Activated CD4-positive, CD25-positive, alpha-beta regulatory T cell treated with anti-CD3 and anti-CD28 coated beads, Interleukin-2, amount 50 U/mL, for 24 hours (primary cell): ENCODE measurements at places on chromosomes 5 and 9.

DNA sequence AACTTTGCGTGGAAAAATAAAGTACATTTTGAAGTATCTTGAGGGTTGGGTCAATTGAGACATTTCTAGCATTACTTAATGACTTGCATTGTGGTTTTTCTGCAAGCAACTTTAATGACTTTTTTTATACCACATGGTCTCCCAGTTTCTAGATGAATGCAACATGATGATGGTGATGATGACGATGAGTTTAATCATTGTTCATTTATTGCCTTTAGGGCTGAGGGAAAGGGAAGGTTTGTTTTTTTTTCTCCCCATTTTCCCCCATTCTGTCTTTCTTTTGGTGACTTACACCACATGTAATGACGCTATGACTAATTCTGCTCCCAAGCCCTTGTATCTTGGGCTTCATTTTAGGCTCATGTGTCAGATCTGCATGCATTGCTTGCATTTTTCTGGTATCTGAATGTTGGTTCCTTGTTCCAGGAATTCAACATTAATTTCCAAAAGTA lies 57.7 kb upstream of the NXNL2 start:
- ATAC-seq: peak; percentile 79

DNA sequence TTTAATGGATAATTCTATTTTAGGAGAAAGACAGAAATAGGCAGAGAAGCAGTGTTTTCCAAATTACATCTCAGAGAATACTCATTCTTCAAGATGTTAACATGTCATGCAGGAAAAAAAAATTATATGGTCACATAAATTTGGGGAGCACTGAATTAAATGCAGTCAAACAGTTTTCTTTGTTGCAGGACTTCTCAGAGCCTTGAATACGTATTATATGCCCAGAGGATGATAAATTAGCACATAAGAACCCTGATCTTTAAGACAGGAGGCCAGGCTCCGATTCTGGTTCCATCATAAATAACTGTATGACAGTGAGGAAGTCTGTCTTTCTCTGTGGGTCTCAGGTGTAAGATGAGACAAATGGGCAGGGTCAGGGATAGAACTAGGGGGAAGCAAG lies 41.4 kb downstream of the FAT2 start:
- ATAC-seq: no peak

DNA sequence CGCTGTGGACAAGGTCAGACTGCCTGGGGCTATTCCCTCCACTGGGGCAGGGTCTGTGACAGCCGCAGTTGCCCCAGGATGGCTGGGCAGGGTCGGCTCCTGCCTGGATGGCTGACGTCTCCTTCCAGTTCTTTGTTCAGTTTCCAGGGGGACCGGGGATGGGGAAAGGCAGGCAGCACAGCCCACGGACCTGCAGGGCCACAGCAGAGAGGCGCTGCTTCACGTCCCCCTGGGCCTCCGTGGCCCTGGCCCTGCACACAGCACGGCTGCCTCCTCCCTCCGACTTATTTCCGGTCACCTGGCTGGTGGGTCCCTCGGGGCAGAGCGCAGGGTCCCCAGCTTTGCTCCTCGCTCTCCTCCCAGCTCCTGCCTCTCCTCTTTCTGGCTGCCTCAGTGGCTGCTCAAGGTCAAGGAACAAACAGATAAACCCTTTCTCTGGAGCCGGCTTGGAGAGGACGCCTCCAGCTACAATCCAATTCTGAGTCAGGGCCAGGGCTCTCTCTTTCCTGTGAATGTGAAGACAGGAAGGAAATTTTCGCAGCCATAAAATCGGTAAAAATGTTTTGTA lies 169.7 kb downstream of the C9orf50 start:
- no peak for ATAC-seq

GRCh38 chr5:141783005-141783946 lies 94.9 kb downstream of the PCDH1 start:
- ATAC-seq: no peak

DNA sequence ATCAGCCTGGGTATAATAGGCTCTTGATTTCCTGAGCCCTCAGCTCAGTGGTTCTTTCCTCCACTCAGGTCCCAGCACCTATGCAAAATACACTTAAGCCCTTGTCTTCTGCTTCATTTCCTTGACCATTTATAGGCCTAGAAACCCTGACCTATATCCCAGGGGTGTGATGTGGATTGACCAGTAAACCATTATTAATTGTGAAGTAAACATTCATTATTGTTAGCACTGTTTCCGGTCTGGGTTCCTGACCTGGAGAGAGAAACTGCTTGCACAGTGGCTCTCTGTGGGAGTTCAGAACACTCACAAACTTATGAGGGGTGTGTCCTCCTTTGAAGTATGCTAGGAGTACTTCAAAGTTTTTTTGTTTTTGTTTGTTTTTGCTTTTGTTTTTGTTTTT lies 19.6 kb upstream of the TOMM5 start:
- ATAC-seq: no peak

DNA sequence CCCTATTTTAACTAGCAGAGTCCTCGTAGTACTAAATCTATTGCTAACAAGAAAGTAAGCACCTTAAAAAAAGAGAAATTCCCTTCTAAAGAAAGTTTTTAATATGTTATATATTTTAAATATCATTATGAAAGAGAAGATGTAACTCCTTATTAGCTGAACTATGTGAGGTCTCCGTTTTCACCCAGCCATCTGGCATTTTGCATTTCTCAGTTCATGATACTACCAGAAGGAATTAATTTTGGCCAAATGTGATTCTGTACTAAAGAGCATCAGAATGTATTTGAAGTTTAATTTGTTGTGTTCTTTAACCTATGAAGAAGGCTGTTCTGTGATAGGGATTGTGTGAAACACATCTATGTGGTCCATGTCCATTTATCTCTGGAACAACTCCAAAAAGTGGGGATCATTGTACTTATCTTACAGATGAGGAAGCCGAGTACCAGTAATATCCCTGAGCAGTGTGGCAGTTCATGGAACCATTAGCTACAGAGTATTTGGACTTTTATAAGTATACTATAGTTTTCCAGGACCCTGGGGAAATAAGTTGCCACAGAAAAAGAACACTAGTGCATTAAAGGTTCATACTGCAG lies 29.8 kb downstream of the TNFAIP8 start:
- ATAC-seq: no peak

DNA sequence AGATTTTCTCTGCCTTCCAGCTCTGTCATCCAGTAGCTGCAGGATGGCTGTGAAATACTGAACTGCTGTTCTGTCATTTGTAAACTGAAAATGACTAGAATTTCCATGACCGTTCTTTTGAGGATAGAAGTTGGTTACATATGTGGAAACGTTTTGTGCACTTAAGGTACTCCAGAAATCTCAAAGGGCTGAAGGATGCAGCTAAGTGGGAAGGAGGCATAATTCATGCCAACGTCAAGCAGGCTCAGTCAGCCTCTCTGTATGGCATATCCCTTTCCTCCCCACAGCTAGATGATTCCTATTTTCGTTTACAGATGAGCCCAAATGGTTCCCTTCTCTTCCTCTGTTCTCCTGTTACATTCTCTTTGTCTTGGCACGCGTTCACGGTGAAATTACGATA lies 257.6 kb downstream of the FBXL7 start:
- ATAC-seq: no peak

DNA sequence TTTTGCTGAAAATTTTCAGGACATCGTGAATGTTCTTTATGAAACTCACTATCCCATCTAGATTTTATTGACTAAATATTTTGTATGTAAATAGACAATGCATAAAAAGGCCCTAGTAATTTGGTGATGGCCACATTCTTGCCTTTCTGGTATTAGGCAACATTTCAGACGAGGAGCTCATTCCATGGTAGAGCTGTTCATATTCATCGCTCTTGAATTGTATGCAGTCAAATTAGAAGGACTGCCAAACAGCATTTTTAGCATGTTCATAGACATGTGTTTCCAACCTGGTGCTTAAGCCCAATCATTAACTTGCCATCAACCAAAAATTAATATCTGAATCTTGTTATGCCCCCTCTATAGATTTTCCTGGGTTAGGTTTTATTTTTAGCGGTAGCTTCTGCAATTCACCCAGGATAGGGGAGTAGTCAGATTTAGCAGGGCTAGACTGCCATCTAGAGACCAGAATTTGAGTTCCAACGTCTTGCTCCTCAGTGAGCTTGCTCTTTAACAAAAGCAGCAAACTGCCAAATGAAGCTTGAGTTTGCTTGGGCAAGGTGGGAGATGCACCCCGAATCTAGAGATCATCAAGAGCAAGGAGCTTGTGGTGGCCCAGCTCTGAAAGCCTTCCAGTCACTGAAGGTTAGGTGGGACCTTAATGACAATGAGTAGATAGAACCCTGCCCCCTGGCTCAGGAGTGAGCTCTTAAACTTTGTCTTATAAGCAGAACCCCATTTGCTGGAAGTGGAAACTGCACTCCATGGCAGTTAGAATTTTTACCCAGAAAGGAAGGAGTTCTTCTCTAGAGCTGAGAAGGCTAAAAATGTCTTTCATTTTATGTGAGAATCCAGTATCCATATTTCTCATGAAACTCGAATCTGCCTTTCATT lies 456.2 kb downstream of the RASEF start:
- ATAC-seq: no peak

DNA sequence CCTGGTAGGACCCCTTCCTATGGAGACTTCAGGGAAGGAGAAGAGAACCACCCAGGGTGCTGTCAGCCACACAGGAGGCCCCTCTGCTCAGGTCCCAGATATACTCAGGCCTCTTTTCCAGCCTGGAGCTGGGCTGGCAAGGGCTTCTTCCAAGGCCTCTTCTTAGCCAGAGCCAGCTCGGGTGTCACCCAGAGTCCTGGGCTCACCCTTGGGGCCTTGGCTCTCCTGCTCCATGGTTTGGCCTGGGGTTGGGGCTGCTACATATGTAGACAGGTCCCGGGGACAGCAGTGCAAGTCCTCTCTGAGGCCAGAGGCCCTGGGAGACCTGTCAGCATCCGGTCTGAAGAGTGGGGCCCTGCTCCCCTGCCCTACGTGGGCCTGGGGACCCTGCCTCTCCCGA lies 22.8 kb downstream of the PAEP start:
- ATAC-seq: no peak

DNA sequence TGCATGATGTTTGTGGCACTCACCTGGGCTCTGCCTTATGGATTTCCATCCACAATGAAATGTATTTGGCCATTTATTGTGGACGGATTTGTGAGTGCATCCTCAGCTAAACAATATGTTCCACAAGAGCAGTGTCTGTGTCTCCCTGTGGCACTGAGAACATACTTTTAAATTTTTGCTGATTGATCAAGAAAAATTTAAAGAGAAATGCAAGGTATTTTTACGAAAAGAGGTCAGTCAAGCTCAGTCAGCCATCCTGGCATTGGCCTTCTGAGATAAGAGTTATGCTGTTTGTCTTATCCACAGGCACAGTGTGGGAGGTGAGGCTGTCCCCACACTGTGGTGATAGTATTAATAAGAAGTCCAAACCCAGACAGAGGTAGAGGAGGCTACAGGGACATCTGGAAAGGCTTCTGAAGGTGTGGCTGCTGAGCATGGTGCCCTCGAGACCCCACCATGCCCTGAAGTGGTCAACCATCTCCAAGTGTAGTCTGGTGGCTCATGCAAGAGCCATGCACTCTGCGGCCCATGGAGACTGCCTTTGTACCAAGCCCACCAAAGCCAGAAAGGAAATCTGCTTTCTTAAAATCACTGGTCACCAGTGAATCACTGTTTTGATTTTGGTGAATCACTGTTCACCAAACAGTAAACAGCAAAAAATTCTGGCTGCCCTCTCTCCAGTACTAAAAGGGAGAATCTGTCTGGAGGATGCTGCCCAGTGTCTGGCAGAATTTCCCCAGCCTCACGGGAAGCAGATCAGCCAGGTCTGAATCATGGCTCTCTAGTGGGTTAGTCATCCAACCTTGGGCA lies 28.8 kb downstream of the SPOCK1 start:
- no peak for ATAC-seq

- no peak for ATAC-seq
Measured at GRCh38 chr5:79992891-79993657, 2.0 kb upstream of the MTX3 start.

- ATAC-seq: no peak
Measured at GRCh38 chr5:140345919-140346347, 470 bp downstream of the HBEGF start.

GRCh38 chr5:95916687-95917085 lies 45.0 kb downstream of the ELL2 start:
- ATAC-seq: no peak

DNA sequence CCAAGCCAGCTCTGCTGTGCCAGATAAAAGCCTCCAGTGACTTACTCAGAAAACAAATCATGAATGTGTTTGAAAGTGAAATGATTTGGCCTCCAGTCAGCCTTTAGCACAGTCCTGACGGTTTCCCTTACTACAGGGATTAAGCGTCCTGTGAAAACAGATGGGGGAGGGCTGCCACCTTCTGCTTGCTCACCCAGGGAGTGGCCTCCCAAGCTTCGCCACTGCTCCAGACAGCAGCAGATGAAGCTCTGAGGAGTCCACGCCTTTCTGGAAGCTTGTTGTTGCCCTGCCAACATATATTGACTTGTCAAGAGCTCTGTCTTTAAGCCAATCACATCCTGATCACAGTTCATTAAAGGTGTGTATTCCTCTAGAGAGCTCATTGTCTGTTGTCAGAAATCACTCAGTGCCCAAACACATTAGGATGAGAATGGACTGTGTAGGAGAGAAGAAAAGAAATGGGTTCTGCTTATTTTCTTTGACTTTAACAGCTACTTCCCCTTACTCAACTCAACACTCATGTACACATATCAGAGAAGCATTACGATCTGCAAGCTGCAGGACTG lies 4.9 kb upstream of the FYB1 start:
- no peak for ATAC-seq

GRCh38 chr5:179623906-179624741 lies 653 bp upstream of the HNRNPH1 start:
- ATAC-seq: peak; percentile 31

- no peak for ATAC-seq
Measured at GRCh38 chr5:64682608-64683007, 7.7 kb upstream of the SHISAL2B start.

DNA sequence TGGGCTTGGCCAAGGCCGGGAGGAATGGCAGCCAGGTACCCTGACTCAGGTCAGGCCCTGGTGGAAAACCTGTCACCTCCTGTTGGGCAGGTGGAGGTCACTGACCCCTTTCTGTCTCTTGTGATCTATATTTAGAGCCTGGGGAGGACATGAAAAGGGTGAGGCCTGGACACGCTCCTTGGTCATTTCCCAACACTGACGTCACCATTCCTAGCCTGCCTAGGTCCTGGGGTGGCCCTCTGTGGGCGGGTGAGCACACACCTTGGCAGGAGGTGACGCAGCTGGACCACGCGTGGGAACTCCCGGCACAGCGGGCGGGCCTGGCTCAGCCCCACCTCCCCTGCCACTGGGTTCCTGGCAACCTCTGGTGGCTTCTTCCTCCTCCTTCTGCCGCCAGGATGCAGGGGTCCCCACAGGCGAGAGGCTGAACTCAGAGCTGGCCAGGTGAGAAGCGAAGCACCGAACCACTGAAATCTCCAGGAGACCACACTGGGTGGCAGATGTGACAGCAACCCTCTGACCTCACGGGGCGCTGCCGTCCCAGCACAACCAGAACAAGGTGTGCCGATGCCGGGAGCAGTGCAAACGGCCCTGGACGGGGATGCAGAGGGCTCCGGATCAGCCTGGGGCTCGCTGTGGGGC lies 6.4 kb upstream of the RALGDS start:
- ATAC-seq: peak; percentile 62

GRCh38 chr9:129342591-129343423 lies 164.7 kb upstream of the IER5L start:
- no peak for ATAC-seq
